ENCODE measurements at places on chromosomes 3 and 15.

- no peak for DNase-seq
Measured at GRCh38 chr15:38487378-38487777, 33.5 kb downstream of the FAM98B start.

DNA sequence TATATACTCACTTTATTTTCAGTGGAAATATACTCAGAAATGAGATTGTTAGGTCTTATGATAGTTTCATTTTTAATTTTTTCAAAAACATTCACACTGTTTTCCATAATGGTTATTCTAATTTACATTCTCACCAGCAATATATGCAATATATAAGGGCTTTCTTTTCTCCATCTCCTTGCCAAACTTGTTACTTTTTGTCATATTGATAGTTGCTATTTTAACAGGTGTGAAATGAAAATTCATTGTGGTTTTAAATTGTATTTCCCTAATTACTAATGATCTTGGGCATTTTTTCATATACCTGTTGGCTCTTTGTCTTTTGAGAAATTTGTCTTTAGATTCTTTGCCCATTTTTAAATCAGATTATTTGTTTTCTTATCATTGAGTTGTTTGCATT, 325.2 kb downstream of the DIPK2A start:
- DNase-seq = no peak

GRCh38 chr15:63528138-63528659, 23.8 kb downstream of the USP3 start:
- no peak for DNase-seq

DNA sequence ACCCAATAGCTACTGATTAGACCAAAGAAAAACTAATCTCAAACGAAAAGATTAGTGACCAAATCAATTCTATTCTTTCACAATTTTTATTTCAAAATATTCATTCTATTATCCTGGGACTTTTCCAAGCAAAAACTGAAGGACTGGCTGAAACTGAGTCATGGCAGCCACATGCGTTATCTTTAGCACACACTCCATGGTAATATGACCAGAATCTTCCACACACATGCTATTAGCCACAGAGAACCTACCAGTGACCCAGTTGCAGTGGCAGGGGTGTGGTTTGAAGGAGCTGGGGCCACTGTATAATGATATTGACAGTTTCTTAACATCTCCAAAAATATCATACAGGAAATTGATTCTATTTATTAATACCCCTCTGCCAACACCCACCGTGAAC, 154.8 kb upstream of the ABI3BP start:
- DNase-seq = no peak

- DNase-seq = no peak
Measured at GRCh38 chr3:54294214-54294613, 171.9 kb downstream of the CACNA2D3 start.

DNA sequence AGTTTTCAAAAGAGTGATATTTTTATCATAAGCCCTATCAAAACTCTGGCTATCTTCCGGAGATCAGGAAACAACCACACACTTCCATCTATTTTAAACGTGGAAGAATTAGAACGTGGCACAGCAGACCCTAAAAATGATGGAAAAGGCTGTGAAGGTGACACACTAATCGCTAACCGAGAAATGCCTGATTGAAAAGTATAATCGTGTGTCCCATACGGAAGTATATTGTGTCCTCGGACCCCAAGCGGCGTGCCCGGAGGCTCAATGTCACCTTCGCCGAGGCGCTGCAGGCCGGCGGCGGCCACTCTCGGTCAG, 642 bp downstream of the COX5A start:
- DNase-seq = no peak

DNA sequence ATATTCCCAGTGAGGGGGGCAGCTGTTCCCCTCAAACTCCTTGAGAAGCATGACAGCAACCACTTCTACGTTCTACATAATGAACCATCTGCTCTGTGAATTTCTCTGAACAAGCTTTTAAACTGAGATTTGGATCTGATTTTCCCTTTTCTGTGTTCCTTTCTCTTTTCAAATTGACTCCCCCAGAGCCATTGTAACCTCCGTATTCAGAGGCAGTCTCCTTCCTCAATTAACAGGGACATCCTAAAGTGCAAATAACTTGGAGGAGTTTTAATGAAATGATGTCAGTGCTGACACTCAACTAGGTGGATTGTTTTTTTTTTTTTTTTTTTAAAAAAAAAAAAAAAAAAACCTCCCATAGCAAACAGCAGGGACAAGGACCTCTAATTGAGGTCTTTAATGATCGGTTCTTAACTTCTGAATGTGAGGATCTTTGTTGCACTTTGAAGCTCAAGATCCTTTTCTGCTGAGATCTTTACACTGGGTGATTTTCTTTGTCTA, 48.8 kb downstream of the ADAMTS9 start:
- DNase-seq = no peak

DNA sequence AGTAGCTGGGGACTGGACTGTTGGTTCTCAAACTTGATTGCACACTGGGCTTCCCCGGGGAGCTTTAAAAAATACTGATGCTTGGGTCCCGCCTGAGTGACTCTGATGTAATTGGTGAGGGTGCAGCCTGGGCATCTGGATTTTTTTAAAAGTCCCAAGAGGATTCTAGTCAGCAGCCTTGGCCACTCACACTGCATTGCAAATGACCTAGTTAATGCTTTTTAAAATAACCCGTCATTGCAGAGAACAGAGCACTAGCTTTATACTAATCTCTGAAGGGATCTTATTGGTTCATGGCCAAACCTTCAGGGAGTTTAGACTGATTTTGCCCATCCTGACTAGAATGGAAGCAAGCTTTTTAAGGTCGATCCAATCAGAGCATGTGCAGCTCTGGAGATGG, 310.6 kb upstream of the PROK2 start:
- no peak for DNase-seq

- DNase-seq = no peak
Measured at GRCh38 chr15:51403072-51403878, 61.8 kb downstream of the GLDN start.

DNA sequence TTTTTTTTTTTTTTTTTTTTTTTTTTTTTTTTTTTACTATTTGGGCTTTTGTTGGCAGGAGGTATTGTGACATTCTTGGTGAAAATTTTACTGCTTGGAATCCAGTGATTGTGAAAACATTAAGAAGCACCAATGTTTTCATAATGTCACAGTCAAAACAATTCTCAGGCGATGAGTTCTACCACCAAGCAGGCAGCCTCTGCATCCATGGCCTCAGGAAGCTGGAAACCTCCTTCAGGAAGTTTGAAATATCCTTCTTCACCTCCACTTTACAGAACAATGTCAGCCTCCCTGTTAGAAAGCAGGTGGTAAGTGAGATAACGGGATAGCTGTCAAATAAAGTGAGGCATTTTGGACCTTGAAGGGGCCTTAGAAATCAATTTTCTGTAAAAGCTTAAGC, 98.3 kb downstream of the MEX3B start:
- DNase-seq = no peak

DNA sequence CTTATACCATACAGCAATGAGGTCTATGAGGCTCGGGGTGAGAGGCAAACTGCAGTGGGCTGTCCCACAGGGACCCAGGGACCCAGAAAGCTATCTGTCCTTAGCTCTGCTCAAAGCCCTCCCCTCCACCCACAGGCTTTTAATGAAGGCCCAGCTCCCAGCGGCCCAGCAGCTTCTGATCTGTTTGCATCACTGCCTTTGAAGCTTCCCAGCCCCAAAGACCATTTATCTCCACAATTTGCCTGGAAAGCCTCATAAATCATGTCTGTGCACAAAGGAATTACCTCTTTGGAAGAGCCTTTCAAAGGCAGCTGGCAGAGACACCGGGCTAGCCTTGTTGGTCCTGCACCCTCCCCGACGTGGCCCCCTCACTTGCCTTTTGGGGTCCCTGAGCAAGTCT, 123.9 kb downstream of the RAB11A start:
- DNase-seq = no peak

- DNase-seq = no peak
Measured at GRCh38 chr3:68706096-68706495, 226.3 kb downstream of the TAFA4 start.
